ENCODE measurements at places on chromosomes 4 and X. TPM values are rescaled to one million over a fixed set of nuclear protein-coding genes. Genes with fewer than 3 reads are reported as not detected.

DNA sequence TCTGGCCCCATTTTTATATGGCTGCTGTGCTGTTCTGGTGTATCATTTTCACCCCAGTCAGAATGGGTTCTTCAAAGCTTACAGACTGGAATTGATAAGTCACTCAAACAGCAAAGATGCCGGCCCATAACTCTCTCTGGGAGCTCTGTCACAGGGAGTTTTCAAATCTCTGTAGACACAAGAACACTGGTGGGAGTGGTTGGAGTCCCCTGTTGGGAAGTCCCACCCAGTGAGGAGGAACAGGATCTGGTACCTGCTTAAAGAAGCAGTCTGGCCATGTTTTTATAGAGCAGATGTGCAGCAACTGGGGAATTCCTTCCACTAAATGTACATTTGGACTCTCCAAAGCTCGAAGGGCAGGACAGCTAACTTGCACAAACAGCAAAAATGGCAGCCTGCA is 69.3 kb upstream of the UGT2B7 start:
- no peak for DNase-seq

GRCh38 chr4:74283614-74284013 is 24.7 kb upstream of the EPGN start:
- no peak for DNase-seq

DNA sequence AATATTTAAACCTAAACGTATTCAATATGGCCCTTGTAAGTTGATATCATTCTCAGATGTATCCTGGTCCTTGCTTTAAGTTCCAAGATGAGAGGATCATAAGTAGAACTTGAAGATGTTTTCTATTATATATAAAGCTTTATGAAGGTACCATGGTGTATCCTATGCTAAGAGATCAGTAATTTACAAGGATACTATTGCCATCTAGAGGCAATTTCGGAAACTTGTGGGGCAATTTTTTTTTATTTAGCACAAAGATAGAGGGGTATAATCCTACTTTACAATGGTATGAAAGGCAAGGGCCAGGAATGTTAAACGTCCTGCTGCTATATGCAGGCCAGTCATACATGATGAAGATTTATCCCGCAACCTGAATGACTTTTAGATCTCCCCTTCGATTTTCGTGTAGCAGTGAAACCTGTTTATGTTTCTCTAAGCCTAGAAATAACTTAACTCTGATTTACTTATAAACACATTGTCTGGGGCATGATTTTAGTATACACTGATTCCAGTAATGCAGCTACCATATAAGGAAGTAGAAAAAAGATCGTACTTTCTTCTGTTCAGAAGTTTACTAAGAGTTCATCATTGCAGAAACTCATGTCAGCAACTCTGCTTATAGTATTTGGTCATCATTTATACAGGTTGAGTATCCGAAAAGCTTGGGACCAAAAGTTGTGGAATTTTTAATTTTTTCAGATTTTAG is 2.6 kb downstream of the SLC25A31 start:
- DNase-seq = no peak

DNA sequence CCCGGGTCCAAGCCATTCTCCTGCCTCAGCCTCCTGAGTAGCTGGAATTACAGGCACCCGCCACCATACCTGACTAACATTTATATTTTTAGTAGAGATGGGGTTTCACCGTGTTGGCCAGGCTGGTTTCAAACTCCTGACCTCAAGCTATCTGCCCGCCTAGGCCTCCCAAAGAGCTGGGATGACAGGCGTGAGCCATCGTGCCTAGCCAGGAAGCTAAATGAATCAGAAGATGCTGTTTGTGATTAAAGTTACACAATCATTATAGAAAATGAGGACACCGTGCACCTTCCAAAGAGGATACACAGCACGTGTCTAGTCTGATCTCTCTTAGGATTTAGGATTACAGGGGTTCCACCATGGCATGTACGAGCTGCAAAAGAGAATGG is 99.6 kb downstream of the DHRSX start:
- peak; percentile 79 for DNase-seq

DNA sequence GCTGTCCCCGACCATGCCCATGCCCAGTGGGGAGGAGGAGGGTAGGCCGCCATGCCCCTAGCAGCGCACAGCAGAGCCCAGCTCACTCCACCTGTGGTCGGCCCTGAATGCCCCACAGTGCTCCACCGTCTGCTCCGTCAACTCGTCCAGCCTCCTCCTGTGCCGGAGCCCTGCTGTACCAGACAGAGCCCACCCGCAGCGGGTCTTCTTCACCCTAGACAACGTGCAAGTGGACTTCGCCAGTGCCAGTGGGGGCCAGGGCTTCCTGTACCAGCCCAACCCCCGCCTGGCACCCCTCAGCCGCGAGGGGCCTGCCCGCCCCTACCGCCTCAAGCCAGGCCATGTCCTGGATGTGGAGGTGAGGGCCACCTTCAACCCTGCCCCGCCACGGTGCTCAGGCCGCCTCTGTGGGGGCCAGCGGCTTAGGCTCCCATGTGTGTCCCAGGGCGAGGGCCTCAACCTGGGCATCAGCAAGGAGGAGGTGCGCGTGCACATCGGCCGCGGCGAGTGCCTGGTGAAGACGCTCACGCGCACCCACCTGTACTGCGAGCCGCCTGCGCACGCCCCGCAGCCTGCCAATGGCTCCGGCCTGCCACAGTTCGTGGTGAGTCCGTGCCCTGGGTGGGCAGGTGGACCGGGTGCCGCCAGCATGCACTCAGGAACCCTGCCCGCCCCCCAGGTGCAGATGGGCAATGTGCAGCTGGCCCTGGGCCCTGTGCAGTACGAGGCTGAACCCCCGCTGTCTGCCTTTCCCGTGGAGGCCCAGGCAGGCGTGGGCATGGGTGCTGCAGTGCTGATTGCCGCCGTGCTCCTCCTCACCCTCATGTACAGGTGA is 6.9 kb upstream of the SRPK3 start:
- no peak for DNase-seq

- DNase-seq = no peak
These were observed 343.3 kb upstream of the FRG1 start for GRCh38 chr4:189597341-189597740.

GRCh38 chr4:147582386-147583060 is 34.7 kb upstream of the TMEM184C start:
- DNase-seq = no peak

DNA sequence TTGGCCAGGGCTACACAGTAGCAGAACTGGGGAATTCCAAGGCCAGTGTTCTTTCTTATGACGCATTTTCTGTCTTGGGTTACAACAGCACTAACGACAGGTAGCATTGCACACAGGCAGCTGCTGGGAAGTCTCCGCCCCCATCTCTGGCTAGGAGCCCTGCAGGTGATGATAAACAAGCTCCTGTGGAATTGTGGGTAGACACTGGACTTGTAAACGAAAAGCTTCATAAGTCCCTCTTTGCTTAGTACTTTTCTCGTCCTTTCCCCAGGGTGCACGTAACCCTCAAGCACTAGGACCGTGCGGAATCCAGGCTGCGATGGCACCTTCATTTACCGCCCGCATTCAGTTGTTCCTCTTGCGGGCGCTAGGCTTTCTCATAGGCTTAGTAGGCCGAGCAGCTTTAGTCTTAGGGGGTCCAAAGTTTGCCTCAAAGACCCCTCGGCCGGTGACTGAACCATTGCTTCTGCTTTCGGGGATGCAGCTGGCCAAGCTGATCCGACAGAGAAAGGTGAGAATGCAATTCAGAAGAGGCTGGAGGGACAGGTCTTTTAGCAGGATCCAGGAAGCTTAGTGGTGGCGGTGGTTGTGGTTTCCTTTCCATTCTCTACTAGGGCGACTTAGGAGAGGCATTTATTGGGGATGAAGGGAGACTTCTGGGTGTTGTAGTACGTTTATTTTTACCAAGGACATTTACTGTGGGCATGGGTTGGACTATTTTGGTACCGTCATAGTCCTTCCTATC is at the start of gene FAAH2:
FAAH2 (plus strand) TSS at position 200 of the 745 bp plus-strand sequence; CDS start at position 320, 120 bp downstream.
- no peak for DNase-seq

DNA sequence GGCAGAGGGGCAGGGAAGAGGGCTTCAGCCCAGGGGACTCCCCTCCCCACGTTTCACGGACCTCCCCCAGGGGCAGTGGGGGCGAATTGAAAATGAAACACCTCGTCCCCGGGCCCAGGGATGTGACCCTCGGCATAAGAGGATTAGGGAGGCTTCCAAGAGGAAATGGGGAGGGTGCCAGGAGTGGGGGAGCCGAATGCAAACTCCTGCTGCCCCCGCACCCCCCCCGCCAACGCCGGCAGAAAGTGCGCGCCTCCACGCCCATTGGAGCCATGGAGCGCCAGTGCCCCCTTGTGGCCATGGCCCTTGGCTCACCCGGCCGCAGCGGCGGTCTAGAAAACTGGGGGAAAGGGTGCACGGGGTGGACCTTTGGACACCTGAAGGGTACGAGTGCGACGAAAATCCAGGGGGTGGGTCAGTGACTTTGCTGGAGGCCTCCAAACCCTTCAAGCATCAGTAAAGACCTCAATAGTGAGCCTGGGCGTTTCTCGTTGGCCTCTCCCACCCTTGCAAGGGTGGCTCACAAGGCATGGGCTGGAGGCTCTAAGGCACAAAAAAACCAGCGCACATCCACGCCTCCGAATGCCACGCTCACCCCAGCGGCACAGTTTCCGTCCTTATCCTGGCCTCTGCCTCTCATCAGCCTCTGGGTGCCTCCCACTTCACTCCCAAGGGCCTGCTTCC is 120.8 kb upstream of the PJA1 start:
- DNase-seq = no peak

DNA sequence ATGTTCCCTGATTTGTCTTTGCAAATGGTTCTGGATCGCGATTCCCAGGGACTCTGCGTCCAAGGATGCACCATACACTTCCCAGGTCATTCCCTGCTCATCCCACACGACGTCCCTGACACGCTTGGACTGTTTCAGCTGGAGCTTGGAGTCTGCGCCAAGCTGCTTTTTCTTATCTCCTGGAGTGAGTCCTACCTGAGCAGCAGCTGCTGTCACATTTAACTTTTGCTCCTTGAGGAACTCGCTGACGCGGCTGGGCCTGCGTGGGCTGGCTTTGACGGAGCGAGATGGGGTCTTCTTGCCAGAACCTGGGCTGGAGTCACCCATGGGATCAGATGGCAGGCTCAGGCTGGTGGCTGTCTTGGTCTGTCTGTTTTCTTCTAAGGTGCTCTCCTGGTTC is 59.6 kb downstream of the GPRIN3 start:
- DNase-seq = no peak

GRCh38 chrX:97102938-97103337 is 219.2 kb downstream of the RPA4 start:
- no peak for DNase-seq

DNA sequence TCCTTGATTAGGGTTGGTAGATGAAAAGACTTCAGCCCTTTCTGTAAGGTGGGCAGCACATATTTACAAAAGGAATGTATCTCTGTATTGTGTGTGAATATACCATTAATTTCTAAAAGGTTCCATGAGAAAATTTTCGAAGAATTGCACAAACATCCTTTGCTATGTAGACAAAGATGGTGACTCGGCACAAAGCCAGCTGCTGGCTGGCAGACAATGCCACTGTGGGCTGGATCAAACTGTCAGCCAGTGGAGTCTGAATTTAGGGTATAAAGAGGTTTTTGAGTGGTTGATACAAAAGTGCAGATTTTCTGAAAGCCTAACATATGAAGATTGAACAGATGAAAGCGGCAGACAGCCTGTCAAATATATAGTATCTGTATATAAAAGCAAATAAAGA is 5.6 kb upstream of the TXK start:
- no peak for DNase-seq

GRCh38 chrX:10533696-10534365 is 86.6 kb downstream of the MID1 start:
- no peak for DNase-seq

- DNase-seq = no peak
These were observed 7.7 kb upstream of the GALNT7 start for GRCh38 chr4:173160871-173161270.

DNA sequence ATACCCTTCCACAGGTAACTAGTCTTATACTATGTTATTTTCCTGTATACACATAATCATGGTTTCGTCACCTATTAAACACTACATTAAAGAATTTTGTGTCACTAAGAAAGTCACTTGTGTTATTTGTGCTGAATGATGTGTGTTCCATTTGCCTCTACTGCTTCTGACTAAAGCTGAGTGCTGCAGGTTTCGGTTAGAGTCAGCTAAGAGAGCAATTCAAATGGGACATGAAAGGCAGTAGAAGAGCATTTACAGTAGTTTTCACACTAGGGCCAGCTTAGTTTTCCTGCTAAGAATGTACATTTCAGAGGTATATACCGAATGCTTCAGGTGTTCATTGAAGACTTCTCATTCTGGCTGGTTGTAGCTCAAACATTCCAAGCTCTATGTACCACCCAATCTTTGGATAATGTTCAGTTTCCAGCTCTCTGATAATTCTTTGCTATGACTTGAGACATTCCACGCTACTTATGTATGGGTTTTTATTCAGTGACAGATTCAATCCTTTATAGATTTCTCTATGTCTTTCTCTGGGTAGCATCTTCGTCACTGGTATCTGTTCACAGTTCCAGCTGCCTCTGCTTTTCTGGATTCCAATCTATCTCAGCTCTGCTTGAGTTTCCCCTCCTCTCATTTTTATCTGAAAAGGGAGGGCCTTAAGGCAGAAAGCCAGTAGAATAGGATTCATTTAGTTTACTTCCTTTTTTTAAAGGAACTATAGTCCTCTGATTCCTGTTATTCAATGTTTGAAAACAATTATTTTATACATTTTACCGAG is 164.4 kb downstream of the CXXC4 start:
- DNase-seq = no peak

DNA sequence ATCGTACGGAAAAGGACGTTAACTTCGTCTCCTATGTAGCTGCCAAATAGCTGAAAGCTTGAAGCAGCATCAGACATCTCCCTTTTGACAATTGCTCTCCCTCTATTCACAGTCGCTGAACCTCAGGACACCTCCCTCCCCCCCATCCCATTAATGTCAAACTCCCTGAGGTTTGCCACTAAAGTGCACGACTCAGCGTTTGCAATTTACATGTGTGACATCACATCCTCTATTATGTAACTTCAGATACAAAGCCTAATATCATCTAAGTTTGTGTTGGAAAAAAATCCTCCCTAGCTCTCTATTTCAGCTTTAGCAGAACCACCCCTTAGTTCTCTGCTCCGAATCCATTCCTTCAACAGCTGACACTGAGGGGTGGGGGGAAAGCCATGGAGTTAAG is 5.5 kb upstream of the NR3C2 start:
- DNase-seq = no peak

GRCh38 chrX:129833153-129833990 is 10.3 kb downstream of the ZDHHC9 start:
- DNase-seq = no peak

DNA sequence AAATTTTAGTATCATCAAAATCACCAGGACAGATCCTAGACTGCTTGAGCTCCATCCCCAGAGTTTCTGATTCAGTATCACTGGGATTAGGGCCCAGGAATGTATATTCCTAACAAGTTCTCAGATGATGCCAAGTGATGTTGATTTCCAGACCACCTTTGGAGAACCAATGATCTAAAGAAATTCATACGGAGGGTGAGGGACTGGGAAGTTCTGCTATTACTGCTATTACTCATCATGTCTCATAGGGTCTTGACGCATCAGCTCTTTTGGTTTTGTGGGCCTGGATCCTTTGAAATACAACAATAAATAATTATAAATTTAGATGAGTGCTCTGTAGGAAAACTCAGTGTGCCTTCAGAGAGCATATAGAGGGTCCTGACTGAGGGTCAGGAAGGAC is 59.8 kb upstream of the LGI2 start:
- DNase-seq = no peak

Gene GLRA3
- total RNA-seq = not detected

Gene USP26
- total RNA-seq = not detected

Gene DRP2
- 0.11 TPM for total RNA-seq

Measured in gastrocnemius medialis (tissue), 4 donors.